ENCODE measurements at places on chromosomes 7 and 10.

GRCh38 chr7:35334506-35334905, 80.6 kb upstream of the TBX20 start:
- DNase-seq = peak; percentile 18

DNA sequence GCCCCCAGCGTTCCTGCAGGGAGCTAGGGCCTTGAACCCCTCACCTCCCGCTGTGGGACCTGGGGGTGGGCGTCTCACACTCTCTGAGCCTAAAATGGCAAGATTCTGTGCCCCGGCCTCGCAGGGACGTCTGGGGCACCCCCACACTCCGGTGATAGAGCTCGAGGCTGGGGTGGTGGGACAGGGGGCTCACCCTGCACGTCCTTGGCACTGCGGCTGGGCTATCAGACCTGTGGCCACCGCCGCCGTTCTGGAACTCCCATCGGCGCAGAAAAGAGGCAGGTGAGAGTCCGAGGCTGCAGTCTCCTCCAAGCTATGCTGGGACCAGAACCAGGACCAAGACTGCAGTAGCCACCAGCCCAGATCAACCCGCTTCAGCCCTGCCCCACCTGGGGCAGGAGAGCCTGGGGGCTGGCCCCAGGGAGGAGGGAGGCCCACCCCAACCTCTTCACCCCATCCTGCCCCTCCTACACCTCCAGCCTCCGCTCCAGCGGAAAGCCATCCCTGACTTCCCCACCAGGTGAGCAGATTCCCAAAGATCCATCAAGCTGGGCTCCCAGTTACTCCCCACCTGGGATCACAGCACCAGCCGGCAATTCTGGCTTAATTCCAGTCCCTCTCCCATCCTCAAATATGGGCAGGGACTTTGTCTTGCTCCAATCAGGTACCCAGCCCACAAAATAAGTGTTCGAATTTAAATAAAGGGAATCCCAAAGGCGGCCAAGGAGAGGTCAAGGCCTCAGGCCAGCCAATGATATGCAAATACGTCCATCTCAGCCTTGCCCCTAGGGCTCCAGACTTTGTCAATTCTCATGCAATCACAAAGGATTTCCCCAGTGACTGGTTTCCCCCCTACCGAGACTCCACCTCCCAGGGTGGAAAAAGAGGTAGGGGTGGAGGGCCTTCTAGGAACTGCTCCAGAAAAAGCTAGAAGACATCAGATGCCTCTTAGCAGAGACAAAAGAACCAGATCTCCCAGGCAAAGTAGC, 16.4 kb downstream of the TNRC18 start:
- no peak for DNase-seq

DNA sequence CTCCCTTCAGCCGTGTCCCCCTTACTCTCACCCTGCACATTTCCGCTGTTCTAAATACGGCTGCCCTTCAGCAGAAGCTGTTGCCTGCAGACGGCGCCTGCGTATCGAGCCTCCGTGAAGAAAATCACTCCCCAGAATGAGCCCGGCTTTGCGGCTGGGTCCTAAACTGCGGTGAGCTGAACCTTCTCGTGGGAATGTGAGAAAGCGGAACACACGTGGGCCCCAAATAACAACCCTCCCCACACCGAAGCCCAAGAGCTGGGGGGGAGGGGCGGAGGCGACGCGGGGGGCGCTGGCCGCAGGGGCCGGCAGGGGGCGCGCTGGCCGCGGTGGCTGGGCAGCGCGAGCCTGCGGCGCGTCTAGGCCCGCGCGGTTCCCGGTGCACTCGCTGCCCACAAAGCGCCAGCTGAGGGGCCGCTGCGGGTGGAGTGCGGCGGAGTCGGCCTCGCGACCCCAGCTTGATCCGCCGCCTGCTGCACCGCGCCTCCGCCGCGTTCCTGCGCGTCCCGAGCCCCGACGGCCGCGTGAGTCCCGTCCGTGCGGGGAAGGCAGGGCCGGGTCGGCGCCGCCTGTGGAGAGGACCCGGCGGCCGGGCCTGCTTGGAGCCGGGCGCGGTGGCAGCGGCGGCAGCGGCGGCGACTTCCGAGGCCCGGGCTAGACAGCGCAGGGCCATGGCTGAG, at the start of gene ZNF398:
Gene ZNF398 (plus strand): TSS at position 382 of the 680 bp plus-strand sequence. CDS start 290 bp downstream, at position 672.
- DNase-seq = no peak

DNA sequence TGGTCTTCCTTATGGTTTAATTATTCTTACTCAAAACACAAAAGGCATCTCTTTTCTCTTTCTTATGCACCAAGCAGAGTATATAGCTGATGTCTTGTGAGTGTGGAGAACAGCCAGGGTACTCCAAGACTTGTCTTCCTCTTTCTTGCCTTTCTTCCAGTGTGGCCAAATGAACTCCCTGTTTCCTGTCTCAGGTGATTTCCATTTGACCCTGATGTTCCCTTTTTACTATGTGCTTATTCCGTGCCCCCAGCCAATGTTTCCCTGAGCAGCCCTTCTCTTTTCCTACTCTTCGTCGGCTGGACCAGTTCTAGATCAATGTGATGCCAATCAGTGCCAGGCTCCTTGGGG, 12.6 kb downstream of the OR9A4 start:
- no peak for DNase-seq

- DNase-seq = no peak
Observed at GRCh38 chr7:101676956-101677355, 47.9 kb upstream of the MYL10 start.

GRCh38 chr7:54260941-54261371, 281.2 kb upstream of the VSTM2A start:
- peak; percentile 58 for DNase-seq

DNA sequence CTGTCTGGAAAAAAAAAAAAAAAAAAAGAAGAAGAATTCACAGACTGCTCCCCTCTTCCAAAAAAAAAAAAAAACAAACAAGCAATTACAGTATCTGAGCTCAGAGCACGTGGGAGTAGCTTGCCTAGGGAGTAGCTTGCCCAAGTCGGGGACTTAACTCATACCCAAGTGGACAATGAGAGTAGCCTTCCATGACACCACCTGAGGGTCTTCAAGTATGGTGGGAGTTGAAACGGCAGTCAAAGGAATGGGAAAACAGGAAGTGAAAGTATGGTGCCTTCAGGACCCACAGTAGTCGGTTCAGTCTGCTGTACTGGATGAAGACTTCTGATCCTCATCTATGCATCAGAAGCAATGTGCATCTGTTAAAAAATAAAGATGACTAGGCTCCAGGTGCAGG, 10.6 kb downstream of the VOPP1 start:
- no peak for DNase-seq

- DNase-seq = no peak
Observed at GRCh38 chr10:50501924-50502452, 121.8 kb downstream of the SGMS1 start.

DNA sequence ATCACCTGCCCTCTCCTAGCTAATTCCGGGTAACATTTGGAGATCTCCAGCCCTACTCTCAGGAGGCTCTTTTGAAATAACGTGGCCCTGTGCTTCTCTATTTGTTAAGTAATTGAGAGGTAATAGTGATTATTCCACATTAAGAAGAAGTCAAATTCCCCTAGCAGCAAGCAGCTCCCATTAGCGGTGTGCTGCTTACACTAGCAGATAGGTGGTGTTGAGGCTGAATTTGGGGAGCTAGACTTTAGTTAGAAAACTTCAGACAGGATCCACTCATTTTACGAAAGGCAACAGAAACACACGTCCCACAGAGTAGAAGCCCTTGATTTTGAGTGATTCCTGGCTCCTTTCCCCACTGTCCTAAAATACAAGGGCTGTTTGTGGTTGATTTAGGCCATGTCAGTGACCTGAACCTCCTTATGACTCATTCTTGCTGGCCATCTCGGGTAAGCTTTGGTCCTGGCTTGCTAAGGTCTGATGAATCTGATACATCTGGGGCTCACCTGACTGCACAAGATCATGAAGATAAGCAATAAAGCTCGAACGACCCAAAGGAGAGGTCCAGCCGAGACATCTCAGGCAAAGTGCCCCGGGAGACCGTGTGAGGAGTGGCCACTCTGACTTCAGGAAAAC, 77.2 kb downstream of the FAM204A start:
- no peak for DNase-seq

DNA sequence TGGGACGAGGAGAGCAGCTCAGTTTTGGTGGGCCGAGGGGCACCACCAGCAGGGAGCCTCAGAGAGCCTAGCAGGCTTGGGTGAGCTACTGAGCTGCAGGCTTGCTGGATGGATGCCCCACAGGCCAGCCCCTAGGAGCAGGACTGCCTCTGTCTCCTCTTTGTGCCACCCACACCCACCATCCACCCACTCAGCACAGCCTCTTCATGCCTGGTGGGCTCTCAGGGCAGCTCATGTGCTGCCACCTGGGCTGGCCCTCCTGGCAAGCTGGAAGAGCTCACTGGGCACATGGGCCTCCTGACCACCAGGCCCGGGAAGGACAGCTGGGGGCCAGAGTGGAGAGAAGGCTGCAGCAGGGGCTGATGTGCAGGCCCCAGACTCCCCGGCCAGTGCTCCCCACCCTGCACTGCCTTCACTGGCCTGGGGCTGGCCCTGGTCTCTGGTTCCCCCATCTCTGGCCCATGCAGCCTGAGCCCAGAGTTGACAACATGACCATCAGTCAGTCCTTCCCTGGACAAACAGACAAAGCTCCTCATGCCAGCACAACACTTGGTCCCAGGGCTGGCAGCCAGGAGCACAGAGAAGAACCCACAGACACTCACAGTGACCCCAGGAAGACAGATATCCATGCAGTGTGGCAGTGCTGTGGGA, 8.2 kb downstream of the RASGEF1A start:
- no peak for DNase-seq

GRCh38 chr7:66183700-66184099, 21.4 kb upstream of the TPST1 start:
- peak; percentile 88 for DNase-seq
